ENCODE measurements at places on chromosomes 12 and 14.
A peak's percentile ranks its signal among the peaks of the same experiment; 100 is the strongest.

- no peak for DNase-seq
Observed at GRCh38 chr12:24661657-24662096, 287.2 kb downstream of the BCAT1 start.

DNA sequence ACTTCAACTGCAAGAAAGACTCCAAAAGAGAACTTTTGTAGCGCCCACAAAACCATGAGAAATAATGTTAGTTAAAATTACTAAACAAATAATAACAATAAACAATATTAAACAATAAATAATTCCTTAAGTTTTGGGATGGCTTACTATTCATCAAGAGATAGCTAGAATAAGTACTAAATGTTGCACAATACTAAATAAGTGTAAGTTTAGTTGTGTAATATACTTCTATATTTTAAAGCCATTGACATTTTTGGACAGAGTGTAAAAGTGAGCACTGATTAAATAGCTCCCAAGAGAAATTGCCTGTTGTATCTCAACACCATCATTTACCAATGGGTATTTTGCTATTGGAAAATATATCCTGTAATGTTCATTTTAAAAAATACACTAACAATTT lies 166.7 kb downstream of the ALG10 start:
- DNase-seq, result no peak

- DNase-seq, result no peak
Observed at GRCh38 chr12:46379352-46379751, 6.8 kb upstream of the SLC38A2 start.

GRCh38 chr12:109359131-109359690 lies 11.5 kb downstream of the MYO1H start:
- no peak for DNase-seq

DNA sequence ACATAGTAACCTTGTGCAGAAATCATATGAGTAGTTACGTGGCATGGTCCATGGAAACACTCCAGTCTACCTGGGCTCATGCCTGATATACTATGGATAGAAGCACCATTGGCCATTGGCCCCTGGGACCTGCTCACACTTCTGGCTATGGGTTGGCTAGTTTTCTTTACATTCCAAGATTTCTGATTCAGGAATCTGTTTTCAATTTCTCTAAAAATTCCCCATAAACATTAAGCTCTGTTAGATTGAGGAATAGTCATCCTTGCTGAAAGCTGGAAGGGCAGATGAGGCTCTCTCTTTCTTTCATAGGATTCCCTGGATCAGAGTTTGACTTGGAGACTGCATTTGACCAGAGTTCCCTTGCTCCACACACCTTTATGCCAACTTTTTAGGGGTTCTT lies 37.3 kb upstream of the RAP1B start:
- DNase-seq, result no peak

- DNase-seq, result no peak
Observed at GRCh38 chr14:68768316-68768715, 24.6 kb downstream of the ZFP36L1 start.

- DNase-seq, result no peak
Observed at GRCh38 chr14:60089221-60089620, 2.5 kb upstream of the PCNX4 start.

DNA sequence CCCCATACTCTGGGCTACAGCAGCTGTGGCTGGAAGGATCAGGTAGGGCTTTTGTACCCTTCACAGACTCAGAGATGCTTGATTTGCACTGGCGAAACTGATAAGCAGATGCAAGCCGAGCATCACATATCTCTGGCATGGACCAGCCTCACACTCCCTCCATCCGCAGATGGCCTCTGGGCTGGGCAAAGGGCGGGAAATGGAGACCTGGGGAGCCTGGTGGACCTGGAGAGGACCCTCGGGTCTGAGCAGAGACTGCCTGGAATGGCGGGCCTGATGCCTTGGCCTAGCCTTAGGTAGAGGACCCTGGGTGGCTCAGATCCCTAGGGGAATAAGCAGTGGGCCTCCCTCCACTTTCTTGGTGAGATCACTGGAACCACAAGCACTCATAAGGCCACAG lies 53.2 kb downstream of the GALNT16 start:
- no peak for DNase-seq

DNA sequence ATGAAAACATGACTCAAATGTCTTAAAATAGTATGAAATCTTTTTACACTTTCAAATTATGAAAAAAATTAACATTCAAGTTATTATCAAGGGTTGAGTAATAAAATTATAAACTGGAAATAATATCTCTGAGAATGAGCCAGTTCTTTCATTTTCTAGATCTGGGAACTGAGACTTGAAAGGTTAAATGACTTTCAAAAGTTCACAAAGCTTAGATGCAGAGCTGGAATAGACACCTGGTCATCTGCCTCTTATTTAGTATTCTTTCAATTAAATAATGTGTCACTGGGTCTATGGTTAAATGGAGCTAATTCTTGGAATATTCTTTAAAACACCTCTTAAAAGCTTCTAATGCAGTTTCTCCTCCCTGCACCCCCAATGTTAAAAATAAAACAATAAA lies 86.6 kb downstream of the CDK17 start:
- no peak for DNase-seq

GRCh38 chr14:55707365-55707804 lies 127.4 kb downstream of the KTN1 start:
- peak; percentile 22 for DNase-seq

- DNase-seq, result no peak
Observed at GRCh38 chr12:92088805-92089204, 56.8 kb downstream of the BTG1 start.

Data from CD4-positive, alpha-beta T cell treated with Interleukin-2 at 100 ng/mL for 4 hours (primary cell).